Colonic mucosa (tissue), 4 donors: ENCODE measurements at places on chromosomes 4 and X. TPM values are rescaled to one million over a fixed set of nuclear protein-coding genes. Genes with fewer than 3 reads are reported as not detected.

SLC16A2 gene
- 1.3 TPM for total RNA-seq

HSFX2 gene
- not detected for total RNA-seq

SMIM43 gene
- total RNA-seq: 0.21 TPM

DNAAF6 gene
- not detected for total RNA-seq

XAGE1B gene
- total RNA-seq: not detected

PPBP gene
- total RNA-seq: not detected

TCEANC gene
- total RNA-seq: 2.9 TPM

ABCG2 gene
- total RNA-seq: 18.8 TPM

LAGE3 gene
- 10.0 TPM for total RNA-seq

- no peaks in the 10 kb centered on the region for H3K4me1 ChIP-seq
- peak; percentile 6 for DNase-seq
- no peaks in the 10 kb centered on the region for H3K36me3 ChIP-seq
- no peaks in the 10 kb centered on the region for H3K27me3 ChIP-seq
- no peak overlapping the region for H3K27ac ChIP-seq
Measured at GRCh38 chr4:6500481-6501140, 28.2 kb upstream of the PPP2R2C start.

DNA sequence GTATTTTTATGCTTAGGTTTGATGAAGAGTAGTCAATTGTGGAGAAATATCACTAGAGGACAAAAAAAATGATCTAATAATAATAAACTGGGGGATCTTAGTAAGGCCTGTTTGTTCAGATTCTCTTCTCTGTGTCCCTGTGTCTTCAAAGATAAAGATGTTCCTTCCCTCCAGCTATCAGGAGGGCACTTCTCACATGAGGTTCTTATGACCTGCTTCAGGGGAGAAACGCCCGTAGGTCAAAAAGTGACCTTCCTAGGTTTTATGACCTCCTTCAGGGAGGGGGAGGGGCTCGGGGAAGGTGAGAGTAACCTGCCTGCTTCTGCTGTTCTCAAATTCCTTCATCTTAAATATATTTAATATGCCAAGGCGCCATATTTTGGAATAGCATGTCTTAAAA lies 89.2 kb upstream of the JADE1 start:
- H3K27me3 ChIP-seq: no peaks in the 10 kb centered on the region
- H3K4me1 ChIP-seq: no peaks in the 10 kb centered on the region
- DNase-seq: no peak
- no peak overlapping the region for H3K4me3 ChIP-seq
- H3K36me3 ChIP-seq: no peaks in the 10 kb centered on the region
- no peak overlapping the region for H3K27ac ChIP-seq

GRCh38 chr4:71711044-71711984 lies 72.6 kb downstream of the GC start:
- no peaks in the 10 kb centered on the region for H3K27me3 ChIP-seq
- DNase-seq: peak; percentile 43
- H3K4me1 ChIP-seq: peaks cover 4% of the 10 kb centered on the region
- H3K27ac ChIP-seq: peak overlapping the region; percentile 76

GRCh38 chr4:168722391-168722790 lies 225.5 kb downstream of the PALLD start:
- DNase-seq: no peak
- no peaks in the 10 kb centered on the region for H3K36me3 ChIP-seq
- H3K27me3 ChIP-seq: no peaks in the 10 kb centered on the region

GRCh38 chr4:17526695-17527477 lies 11.9 kb downstream of the CLRN2 start:
- H3K27ac ChIP-seq: no peak overlapping the region
- H3K4me3 ChIP-seq: no peak overlapping the region
- H3K4me1 ChIP-seq: no peaks in the 10 kb centered on the region
- no peaks in the 10 kb centered on the region for H3K36me3 ChIP-seq
- DNase-seq: no peak

DNA sequence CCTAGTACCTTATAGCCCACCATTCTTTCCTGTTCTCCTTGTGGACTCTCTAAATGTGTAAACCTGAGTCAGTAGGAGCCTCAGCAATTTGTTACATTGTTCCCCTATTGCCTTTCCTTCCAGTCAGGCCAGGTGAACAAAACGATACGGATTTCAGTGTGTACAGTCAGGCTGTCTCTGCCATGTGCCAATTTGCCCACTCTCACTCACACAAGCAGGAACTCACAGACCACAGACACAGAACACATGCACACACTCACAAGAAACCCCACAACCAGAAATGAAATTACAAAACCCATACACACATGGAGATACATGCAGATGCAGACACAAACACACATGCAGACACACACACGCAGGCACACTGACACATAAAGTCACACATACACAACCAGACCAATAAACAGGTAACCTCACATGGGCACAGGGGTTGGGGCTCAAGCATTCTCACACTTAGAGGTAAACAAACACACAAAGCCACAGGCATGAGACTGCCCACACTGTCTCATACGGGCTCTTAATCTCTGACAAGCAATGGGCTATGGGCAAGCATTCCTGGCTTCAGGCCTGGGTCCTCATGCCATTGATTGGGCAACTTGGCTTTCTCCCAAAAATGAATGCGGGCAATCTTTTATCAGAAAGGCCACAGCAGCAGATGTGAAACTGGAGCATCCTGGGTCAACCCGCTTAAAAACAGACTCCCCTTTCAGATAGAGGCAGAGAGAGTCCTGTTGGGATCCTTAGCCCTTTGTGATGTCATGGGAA lies 68.7 kb downstream of the NBDY start:
- no peaks in the 10 kb centered on the region for H3K36me3 ChIP-seq
- DNase-seq: peak; percentile 8
- no peak overlapping the region for H3K27ac ChIP-seq
- H3K4me3 ChIP-seq: no peak overlapping the region

GRCh38 chr4:56181140-56181953 lies 205.9 kb downstream of the AASDH start:
- no peaks in the 10 kb centered on the region for H3K36me3 ChIP-seq
- no peak for DNase-seq
- H3K27ac ChIP-seq: no peak overlapping the region
- no peaks in the 10 kb centered on the region for H3K27me3 ChIP-seq
- H3K4me3 ChIP-seq: no peak overlapping the region
- no peaks in the 10 kb centered on the region for H3K4me1 ChIP-seq

DNA sequence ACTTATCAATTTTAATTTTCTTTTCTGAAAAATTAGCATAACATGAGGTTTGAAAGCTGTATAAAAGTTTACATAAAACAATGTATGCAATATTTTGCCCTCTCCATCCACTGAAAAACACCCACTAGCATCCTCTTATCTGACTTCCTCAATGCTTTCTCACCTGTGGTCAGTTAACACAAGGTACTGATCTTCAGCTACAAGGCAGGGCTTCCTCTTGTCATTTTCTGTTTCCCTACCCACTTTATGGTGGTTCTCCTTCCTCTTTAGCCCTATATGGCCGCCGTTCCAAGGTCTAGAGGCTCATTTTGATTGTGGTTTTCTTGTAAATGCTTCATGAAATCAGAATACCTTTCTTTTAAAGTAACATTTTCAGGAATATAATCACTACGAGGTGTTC lies 618.6 kb upstream of the CPEB2 start:
- DNase-seq: no peak
- H3K27ac ChIP-seq: no peak overlapping the region
- H3K4me1 ChIP-seq: no peaks in the 10 kb centered on the region
- H3K36me3 ChIP-seq: no peaks in the 10 kb centered on the region

DNA sequence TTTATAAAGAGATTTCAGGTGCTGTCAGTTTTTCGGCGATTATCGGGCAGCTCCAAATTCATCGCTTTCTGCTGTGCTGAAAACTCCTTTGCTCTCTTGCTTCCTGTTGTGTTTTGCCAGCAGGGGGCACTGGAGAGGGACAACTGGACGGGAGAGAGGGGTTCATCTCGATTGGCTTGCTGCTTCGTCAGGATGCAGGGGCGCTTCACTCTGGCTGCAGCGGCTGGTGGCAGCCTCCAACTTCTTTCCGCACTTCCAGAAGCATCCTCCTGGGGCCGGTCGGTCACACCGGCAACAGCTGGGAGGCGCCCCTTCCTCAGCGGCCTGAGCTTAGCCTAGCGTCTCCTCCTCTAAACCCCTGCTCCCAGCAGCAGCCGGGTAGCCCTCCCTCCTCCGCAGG lies 29.5 kb downstream of the MSL3 start:
- DNase-seq: peak; percentile 58
- no peaks in the 10 kb centered on the region for H3K36me3 ChIP-seq
- no peaks in the 10 kb centered on the region for H3K4me1 ChIP-seq
- no peaks in the 10 kb centered on the region for H3K27me3 ChIP-seq
- H3K4me3 ChIP-seq: no peak overlapping the region

DNA sequence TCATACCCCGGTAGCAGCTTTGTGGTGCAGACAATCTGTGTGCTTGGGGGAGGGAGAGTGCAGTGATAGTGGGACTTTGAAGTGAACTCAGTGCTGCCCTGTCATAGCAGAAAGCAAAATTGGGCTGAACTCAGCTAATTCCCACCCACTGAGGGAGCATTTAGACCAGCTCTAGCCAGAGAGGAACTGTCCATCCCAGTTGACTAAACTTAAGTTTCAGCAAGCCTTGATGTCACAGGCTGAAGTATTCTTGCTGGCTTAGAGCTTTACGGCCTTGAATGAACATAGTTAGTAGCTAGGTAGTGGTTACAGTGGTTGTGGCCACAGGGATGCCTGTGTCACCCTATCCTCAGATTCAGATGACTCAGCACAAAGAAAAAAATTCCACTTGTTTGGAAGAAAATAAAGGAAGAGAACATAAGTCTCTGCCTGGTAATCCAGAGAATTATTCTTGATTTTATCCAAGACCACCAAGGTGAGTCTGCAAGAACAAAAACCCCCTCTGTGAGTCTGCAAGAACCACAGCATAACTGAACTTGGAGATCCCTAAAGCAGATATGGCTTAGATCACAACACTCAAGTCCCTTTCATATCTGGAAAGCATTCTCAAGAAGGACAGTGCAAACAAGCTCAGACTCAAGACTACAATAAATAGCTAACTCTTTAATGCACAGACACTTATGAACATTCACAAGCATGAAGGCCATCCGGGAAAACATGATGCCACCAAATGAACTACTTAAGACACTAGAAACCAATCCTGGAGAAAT lies 39.4 kb downstream of the ADH7 start:
- H3K36me3 ChIP-seq: no peaks in the 10 kb centered on the region
- no peak overlapping the region for H3K4me3 ChIP-seq
- DNase-seq: no peak

DNA sequence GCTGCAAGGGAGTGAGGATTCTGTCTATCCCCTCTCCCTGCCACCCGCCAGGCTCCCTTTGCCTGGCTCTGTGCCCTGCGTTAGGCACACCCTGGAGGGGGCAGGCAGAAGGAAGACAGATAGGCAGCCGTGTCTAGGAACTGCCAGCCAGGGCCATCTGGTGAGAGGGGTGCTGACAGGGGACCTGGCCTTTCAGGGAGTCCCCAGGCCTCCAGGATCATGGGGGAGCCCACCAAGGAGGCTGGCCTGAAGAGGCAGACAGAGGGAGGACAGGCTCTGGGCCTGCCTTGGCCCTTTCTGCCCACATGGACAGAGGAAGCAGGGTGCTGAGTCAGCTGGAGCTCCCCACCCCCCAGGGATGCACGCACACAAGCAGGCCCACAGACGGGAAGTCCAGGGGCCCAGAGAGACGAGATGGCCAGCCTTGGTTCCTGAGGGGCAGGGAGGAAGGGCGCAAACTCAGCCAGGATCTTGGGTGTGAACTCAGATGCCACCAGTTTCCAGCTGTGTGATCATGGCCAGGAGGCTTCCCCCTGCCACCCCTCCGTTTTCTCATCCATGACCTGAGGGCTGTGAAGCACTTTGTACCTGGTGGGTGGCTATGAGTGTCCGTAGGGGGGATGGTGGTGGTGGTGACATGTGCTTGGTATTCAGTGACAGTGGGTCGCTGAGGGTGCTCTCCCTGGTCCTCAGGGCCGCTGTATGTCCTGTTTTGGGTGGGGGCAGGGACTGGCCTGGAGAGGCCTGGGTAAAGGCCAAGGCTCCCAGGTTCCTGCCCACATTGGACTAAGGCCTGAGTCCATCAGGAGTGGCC lies 1.8 kb downstream of the SH3BP2 start:
- H3K4me1 ChIP-seq: peaks cover 42% of the 10 kb centered on the region
- H3K27me3 ChIP-seq: no peaks in the 10 kb centered on the region
- H3K4me3 ChIP-seq: peak overlapping the region; percentile 78
- no peaks in the 10 kb centered on the region for H3K36me3 ChIP-seq
- peak; percentile 69 for DNase-seq

GRCh38 chr4:153024466-153024865 lies 88.3 kb downstream of the FHDC1 start:
- DNase-seq: no peak
- H3K4me1 ChIP-seq: no peaks in the 10 kb centered on the region
- H3K36me3 ChIP-seq: no peaks in the 10 kb centered on the region
- H3K4me3 ChIP-seq: no peak overlapping the region

- H3K36me3 ChIP-seq: no peaks in the 10 kb centered on the region
- H3K27ac ChIP-seq: no peak overlapping the region
- H3K27me3 ChIP-seq: no peaks in the 10 kb centered on the region
Measured at GRCh38 chr4:17469931-17470674, 41.8 kb downstream of the QDPR start.

DNA sequence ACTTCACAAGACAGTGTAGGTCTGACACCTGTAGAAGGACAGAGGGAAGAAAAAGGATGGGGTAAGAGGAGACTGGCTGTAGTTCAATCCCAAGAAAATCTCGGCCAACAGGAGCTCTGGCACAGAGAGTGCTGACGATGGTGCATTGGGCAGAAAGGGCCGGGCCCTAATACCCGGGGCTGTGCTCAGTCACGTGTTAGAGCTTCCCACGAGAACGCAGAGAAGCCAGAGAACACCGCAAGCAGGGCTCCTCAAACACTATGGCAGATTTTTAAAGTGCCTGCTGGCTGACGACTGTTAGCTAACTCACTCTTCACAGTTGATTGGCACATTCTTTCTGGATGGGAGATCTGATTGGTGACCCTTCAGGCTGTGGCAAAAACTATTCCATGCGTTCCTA lies 35.5 kb downstream of the EREG start:
- H3K4me1 ChIP-seq: no peaks in the 10 kb centered on the region
- H3K4me3 ChIP-seq: no peak overlapping the region
- H3K27ac ChIP-seq: no peak overlapping the region
- DNase-seq: no peak

DNA sequence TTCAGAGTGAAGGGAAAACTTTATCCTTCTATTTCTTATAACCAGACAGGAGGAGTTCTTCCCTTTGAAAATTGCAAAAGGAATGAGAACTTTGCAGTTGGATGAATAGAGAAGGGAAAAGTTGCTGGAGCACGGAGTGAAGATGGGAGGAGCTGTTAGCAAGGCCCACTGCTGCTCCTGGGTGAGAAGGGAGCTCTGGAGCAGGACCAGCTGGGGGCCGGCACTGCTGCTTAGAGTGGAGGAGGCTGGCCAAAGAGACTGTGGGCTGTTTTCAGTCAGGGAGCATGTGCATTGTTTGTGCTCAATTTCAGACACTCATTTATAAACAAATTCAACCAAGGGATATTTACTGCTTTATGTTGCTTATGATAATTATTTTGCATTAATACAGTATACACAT lies 164.2 kb downstream of the STIM2 start:
- H3K4me3 ChIP-seq: no peak overlapping the region
- no peak for DNase-seq
- no peaks in the 10 kb centered on the region for H3K36me3 ChIP-seq
- H3K27ac ChIP-seq: no peak overlapping the region
